ENCODE measurements at places on chromosomes 11 and 22.

DNA sequence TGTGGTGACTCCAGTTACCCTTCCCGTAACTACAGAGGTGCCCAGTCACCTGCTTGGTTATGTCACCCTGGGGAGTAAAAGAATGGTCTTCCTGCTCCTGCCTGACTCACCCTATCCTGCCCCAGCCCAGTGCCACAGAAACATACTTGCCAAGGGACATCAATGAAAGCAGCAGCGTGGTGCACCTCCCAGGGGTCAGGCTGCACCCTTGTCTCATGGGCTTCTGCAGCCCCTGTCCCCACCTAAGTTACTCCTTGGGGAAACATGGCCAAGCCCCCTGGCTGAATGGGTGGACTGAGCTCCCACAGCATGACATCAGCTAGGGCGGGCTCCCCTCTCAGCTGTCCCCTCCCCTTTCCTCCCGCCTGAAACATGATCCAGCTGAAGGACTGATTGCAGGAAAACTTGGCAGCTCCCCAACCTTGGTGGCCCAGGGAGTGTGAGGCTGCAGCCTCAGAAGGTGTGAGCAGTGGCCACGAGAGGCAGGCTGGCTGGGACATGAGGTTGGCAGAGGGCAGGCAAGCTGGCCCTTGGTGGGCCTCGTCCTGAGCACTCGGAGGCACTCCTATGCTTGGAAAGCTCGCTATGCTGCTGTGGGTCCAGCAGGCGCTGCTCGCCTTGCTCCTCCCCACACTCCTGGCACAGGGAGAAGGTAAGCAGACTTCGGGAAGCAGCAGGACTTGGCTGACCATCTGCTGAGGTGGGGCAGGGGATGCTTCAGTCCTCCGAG, at the start of gene HTR3A:
TSS of gene HTR3A (plus strand) at position 368 of the 730 bp plus-strand sequence. CDS start at position 586, 218 bp downstream.
- no peak for DNase-seq

DNA sequence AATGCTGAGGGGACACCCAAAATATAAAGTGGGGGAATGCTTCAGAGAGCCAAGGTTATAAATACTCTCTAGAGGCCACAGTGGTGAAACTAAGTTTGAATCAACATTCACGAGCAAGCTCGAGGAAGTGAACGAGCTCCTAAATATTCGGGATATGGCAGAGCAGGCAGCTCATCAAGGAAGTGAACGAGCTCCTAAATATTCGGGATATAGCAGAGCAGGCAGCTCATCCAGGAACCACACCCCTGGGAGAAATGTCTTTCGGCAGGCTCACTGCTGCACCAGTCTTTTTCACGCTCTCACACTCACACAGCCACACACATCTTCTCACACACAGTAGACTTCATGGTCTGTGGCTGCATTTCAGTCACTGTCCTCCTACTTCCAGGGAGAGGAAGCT, 787.5 kb downstream of the OPCML start:
- DNase-seq = no peak

DNA sequence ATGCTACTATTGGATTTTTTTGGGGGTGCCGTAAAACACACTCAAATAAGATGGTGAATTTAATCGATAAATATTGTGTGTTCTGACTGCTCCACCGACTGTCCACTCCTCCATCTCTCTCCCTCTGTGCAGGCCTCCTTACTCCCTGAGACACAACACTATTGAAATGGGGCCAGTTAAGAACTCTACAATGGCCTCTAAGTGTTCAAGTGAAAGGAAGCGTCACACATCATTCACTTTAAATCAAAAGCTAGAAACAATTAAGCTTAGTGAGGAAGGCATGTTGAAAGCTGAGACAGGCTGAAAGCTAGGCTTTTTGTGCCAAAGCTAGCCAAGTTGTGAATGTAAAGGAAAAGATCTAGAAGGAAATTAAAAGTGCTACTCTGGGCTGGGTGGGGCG, 156.7 kb downstream of the CTTN start:
- DNase-seq = no peak

DNA sequence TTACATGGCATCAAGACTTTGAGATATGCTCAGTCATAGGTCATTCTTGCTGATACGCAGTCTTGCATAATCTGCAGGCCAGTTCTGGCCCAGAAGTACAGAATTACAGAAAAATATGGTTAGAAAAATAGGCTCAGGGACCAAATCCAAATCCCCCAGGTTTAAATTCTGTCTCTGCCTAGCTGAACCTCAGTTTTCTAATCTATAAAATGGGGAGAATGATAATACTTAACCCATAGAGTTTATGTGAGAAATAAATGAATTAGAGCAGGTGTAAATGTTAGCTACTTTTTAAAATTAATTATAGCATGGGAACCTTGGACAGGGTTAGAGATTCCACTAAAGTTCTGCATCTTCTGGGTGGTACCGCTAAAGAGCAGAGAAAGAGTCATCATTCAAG, 52.3 kb upstream of the FAM181B start:
- no peak for DNase-seq

DNA sequence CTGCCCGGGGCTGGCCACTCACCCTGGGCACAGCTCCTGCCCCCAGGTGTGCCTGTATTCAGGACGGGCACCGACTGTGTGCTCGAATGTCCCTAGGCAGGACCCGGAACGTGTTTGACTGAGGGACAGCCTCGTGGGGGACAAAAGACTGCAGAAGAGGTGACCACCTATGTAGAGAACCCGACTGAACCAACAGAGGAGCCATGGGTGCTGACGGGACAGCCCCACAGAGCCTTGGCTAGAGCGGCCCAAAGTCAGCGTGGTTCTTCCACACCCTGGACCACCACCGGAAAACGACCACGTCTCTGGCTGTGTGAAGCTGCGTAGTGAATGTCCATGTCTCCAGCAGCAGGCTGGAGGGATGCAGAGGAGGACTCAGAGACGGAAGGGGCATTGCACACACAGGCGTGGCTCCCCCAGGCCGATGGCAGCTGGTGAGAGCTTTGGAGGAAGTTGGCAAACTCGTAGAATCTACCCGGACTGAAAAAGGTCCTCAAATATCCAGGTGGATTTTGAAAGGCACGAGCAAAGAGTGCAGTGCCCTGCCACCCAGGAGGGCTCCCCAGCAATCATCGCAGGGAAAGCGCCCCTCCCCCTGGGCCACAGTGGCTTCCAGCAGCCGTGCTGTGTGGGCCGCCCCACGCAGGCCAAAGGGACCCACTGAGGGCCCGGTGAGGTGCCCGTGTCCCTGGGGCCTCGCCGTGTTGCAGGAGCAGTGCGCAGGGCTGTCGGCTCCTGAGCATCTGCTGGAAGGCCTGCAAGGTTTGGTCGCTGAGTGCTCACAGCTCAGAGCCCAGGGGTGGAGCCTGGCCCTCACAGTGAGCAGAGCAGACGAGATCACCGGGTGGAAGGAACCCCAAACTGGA, 17.5 kb upstream of the MUC5B start:
- no peak for DNase-seq

DNA sequence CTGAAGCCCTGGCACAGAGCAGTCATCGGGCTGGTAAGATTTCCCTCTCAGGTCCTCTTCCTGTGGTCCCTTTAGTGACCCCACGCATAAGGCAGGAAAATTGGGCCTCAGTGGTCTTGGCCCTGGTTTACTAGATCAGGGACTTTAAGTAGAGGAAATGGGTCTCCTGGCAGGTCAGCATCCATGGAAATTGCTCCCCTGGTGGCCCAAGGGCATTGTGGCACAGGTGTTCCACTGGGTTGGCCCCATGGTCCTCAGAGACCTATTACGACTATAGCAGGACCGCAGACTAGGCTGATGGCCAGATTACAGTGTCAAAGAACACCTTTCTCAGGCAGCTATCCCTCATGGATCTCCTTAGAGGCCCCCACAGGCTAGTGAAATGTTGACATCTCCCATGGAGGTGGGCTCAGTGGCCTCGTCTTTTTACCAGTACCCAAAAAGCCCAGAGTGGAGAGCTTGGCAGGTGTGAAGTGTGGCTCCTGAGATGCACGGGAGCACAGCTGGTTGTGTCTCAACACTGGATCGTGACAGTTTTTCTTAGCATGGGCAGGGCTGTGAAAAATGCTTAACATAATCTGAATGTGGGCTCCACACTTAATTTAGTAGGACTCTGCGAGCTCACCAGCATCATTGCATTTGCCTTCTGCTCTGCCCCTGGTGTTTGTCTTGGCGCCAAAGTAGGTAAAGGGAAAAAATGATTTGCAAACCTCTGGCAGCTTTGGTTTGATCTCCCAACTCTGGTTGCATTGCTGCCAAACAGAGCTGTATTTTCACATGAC, 74.2 kb downstream of the ZBTB16 start:
- no peak for DNase-seq

DNA sequence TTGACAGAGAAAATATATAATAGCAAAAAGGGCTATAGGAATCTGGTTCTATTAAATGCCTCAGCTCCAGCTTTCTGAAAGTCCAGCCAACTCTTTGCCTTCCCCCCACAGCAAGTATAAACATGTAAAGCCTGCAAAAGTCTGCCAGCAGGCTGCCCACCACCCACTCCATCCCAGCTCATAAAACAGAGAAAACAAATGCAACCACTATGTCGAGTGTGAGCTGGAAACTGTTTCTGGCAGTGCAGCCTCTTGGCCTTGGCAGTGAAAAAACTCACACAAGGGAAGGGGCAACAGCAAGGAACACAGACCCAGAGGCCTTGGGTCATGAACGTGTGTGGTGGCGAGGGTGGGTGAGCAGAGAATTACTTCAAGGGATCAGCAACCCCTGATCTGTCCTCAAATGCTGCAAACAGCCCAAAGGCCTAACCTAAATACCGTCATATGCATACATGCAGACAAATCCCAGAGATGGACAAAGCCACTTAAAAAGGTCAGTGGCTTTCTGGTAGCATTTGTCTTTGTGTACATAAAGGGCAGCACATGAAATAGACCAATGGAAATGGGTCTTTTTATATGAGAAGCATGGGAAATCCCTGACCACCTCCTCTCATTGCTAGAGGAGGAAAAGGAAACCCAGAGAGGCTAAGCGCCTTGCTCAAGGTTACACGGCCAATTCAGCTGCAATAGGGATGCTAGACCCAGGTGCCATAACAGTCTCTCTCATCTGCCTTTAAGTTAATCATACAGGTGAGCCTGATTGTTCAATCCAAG, 74.8 kb downstream of the NAT10 start:
- no peak for DNase-seq

- DNase-seq = no peak
Observed at GRCh38 chr22:32564170-32565001, 89.8 kb downstream of the FBXO7 start.

- no peak for DNase-seq
Observed at GRCh38 chr11:113840932-113841664, 34.3 kb downstream of the USP28 start.

DNA sequence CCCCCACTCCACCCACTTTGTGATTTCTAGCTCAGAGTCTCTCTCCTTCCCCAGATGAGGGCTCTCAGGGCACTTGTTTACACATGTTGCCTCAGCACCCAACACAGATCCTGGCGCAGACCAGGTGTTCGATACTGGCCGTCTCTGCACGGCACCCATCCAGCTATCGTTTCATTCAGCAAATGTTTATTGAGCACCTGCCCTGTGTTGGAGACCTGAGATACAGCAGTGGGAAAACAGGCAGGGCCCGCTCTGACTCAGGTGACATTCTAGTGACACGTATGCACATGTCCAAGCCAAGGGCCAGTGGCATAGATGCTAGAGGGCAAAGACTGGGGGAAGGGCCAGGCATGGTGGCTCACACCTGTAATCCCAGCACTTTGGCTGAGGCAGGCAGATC, 71.9 kb downstream of the NFAM1 start:
- no peak for DNase-seq

DNA sequence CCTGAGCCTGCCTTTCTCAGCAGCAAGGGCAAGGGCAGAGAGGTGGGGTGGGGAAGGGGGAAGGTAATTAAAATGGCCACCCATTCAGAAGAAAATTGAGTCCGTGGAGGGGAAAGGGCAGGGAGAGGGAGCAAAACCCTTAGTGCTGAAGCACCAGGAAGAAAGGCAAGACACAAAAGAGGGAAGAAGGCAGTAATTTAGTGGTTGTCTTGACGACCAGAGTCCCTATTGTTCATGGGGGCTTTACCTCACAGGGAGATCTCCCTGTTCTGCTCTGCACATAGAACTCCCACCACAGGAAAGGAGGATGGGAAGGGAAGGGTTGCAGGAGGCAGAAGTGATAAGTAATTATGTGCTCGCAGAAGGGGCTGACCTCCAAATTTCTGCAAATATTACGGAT, 23.4 kb downstream of the SNX19 start:
- no peak for DNase-seq

DNA sequence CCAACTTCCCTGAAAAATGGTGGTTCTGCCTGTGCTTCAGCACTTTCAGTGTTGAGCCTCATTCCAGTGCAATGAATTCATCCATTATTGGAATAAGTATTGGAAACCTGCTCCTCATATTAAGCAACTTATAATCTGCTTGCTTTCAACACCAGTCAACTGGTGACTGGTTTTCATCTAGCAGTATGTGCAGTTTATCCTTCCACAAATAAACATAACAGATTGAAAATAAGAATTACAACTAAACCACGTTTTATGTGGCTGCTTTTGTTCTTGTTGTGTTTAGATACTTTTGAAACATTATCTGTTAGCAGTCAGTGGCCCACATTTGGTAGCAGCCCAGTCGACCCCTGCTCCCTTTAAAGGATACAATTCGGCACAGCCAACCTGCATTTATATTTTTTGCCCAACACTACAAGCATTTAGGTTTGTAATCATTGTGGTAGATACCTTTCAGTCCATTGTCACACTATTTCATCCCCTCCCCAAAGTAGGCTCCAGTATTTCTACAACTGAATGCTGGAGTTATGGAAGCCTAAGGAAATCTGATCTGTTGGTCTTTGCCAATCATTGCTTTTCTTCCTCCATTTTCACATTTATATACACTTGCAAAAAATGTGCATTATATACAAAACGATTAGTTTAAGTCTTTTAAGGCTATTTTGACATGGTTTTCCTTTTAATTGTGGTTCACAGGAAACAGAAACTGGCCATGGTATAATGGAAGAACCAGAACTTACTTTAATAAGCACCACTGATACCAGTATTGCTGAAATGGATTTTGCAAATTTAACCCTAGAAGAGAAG, 13.1 kb downstream of the TAF1D start:
- DNase-seq = no peak

DNA sequence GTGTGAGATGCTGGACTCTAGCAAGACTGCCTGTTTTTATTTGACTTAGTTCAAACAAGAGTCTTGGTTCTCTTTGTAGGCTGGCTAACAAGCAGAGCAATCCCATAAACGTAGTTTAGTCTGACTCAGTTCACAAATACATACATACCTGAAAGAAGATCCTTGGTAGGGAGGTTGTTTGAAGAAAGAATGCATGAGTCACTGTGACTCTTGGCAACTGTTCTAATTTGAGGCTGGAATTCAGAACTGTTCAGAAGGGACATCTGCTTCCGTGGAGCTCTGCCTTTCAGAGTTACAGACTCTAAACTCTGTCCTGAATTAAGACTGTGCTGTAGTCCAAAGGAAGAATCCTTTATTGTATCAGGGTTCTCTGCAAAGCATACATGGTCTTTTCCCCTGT, 32.2 kb downstream of the C2CD3 start:
- DNase-seq = no peak

GRCh38 chr11:71490044-71490730, 36.9 kb upstream of the KRTAP5-7 start:
- DNase-seq = no peak

DNA sequence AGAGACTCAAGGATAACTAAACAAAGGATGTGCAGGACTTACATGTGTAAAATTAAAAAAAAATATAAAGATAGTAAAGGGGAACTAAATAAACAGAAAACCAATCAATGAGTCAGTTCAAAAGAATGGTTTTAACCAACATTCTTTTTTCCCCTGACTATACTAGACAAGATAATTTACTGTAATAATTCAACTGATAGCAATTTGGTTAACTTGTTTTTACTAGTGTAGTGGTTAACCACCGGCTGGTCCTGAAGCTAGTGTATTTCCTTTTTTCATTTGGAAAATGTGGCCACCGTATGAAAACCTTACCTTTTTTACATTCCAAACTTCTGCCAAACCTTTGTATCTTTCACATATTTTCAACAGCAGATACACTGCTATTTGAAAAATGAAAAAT, 123.1 kb downstream of the ARHGAP42 start:
- no peak for DNase-seq
